ENCODE measurements at places on chromosomes 13 and 19.

DNA sequence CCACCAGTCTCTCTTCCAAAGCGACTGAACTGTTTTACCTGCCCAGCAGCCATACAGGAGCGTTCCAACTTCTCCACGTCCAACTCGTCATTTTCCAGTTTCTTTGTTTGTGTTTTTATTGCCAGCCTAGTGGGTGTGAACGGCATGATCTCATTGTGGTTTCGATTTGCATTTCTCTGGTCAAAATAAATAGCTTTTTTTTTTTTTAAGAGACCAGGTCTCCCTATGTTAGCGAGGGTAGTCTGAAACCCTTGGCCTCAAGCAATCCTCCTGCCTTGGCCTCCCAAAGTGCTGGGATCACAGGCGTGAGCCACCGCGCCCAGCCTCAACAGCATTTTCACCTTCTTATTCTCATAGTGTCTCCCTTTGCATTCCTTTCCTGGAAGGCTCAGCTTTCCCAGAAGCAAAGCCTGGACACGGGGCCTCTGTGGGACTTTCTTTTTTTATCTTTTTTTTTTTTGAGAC is 4.2 kb upstream of the JSRP1 start:
- no peak for DNase-seq

DNA sequence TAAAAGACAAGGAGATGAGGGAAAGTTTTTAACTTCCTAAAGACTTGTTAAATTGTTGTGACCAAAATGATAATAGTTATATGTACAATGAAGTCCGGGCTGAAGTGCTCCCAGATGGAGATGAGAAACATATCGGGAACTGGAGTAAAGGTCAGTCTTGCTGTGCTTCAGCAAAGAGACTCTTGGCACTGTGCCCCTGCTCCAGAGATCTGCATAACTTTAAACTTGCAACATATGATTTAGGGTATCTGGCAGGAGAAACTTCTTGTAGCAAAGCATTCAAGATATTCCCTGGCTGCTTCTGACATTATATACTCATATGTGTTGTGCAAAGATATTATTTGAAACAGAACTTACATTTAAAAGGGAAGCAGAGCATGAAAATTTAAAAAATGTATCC is 786.6 kb upstream of the SLITRK6 start:
- no peak for DNase-seq

- no peak for DNase-seq
Observed at GRCh38 chr19:7869910-7870511, 4.2 kb downstream of the PRR36 start.

DNA sequence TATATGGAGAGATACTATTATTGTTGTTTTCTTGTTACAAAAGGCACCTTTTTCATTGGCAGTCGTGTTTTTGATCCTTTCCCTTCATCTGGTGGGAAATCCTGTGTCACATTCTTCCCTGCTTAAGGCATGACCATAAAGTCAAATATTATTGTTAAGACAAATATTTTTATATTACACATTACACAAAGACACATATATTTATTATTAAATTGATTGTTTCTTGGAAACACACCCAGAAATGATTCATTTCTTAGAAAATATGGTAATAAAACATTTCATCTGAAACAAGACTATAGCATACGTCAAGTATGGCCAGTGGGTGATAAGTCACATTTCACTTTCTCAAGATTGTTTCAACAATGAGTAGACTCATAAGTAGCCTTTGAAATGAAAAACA is 77.3 kb downstream of the KCTD12 start:
- no peak for DNase-seq

DNA sequence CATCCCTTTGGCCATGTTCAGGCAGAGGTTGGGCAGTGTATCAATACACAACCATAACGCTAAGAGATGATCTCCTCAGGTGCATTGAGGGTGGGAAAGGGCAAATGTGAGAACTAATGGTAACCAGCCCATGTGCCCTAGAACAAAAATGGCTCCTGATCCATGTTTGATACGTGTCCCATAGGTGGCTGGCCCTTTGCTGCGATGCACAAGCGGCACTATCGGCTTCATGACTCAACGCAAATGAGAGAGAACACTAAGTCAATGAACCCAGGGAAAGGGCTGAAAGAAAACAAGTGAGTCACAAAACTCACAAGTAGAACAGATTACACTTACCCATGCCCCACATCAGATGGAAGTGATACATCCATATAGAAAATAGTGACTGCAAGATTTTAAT is 201.7 kb downstream of the ABCC4 start:
- DNase-seq: no peak

DNA sequence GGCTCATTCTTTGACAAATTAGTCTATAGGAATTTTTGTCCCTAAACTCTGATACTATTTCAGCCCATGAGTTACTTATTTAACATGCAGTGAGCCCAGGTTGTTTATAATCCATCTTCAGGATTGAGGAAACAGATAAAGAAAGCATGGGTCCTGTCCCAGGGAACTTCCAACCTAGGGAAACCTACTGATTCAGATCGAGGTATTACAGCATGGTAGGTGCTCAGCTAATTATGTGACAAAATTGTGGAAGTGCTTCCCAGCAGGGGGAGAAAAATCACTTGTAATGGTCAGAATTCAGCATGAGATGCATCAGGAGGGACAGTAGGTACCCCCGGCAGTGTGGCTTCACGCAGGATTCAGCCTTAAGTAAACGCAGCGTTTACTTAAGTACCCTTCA is 171.3 kb downstream of the NUFIP1 start:
- DNase-seq: no peak

GRCh38 chr13:22108283-22108942 is 437.5 kb downstream of the FGF9 start:
- DNase-seq: no peak

DNA sequence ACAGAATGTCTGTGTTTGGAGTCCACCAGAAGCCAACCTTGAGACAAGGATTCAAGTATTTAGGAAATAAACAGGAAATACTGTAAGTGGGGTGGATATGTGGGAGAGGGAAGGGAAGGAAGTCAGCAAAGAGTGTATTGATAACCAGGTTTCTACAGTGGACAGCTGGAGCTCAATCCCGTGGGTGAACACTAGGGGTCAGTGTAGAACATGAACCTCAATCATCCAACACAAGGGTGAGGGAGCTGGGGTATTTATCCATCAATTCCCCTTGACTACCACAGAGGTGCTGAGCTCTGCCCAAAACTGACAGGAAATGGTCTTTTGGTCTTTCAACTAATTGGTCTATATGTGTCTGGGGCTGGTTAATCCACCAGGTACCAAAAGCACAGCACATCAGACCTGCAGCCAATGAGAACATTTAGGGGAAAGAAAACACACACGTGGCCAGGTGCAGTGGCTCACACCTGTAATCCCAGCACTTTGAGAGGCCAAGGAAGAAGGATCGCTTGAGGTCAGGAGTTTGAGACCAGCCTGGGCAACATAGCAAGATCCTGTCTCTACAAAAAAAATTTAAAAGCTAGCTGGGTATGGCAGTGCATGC is 5.6 kb upstream of the SYDE1 start:
- DNase-seq: no peak

- no peak for DNase-seq
Observed at GRCh38 chr13:38954291-38954690, 36.3 kb downstream of the STOML3 start.

- DNase-seq: no peak
Observed at GRCh38 chr13:47463726-47464125, 537.3 kb downstream of the SUCLA2 start.

- DNase-seq: no peak
Observed at GRCh38 chr13:113969973-113970611, 3.8 kb downstream of the C13orf46 start.

GRCh38 chr13:98746968-98747367 is 5.5 kb downstream of the SLC15A1 start:
- DNase-seq: no peak

- DNase-seq: no peak
Observed at GRCh38 chr13:51786425-51787265, 17.3 kb downstream of the DHRS12 start.

- peak; percentile 31 for DNase-seq
Observed at GRCh38 chr13:97344265-97345175, 89.4 kb upstream of the RAP2A start.

DNA sequence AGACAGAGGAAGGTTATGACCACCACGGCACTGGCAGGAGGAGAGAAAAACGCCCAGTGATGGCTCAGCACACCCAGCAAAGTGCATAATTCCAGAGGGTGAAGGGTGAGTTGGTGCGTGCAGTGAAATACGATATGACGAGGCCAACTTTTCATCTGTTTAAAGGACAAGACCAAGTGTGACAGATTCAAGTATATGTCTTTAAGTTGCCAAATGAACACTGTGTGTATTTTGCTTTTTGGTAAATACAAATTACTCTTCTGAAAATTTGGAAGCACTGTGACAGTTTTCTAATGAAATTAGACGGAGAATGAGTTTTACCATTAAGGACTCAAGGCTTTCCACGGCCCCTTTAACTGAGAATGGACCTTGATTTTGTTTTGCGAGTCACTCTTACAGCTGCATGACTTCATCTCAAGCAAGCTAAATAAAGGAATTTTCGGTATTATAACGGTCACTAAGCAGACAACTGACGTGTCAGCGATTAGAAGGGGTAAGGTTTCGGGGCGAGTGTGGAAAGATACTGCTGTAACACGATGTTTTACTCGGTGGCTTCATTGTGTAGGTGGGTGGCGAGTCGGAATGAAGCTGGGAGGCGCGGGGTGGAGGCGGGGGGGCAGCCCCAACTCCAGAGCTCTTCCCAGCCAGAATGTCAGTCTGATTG is 22.8 kb downstream of the COL4A2 start:
- no peak for DNase-seq

DNA sequence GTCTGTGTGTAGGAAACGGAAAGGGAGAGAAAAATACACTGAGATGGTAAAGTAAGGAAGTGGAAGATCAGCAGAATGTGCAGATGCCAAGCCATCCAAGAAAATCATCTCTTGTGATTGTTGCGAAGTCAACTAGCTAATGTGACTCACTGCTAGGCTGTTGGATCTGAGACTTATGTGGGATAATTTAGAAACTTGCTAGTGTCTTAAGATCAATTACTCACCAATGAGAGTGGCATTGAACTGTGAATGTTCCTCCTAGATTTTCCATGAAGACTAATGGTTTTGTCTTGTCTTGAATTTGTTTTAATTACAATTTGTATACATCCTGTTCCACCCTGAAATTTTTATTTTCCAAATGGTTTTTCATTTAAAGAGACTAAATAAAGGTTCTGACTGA is 771.6 kb downstream of the EFNB2 start:
- DNase-seq: no peak

DNA sequence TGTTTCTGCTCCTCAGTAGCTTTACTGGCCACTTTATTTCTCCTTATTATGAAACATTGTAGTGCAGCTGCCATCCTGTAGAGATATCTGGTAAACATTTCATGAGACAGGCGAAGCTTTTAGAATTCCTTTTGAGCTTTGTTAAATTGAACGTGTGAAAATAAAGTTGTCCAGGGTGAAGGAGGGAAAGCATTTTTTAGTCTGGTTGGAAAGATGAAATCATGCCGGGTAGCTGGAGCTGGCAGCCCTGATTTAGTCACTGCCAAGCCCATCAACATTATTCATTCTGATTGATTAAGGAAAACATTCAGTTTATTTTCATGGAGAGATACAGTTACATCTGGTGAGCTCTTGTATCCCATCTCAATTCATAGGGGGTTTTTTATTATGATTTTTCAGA is 326.2 kb upstream of the GPC6 start:
- no peak for DNase-seq

DNA sequence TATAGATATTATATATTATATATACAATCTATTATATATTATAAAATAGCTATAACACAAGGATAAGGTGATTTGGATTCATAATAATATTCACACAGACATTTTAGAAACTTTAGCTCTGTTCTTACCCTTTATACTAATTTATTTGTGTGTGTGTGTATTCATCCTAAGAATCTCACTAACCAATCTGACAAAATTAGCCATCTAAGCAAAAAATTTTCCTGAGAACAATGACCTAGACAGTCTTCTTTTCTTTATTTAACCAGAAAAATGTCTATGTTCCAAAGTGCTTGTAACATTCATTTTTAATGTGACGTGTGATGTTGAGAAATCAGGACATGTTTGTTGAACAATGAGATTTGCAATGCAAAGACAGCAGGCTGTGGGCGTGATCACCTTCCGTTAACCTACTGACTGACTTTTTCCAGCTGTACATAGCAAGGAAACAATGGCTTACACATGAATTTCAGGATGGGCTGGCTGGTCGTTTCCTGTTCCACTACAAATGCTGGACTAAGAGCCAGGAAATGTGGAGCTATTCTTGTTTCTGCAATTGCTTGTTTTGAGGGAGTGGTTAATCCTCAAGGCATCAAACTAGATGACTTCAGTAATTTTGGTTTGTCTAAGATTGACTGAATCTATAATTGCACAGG is 634.6 kb upstream of the ARGLU1 start:
- DNase-seq: no peak

- no peak for DNase-seq
Observed at GRCh38 chr19:35206379-35206778, 22.2 kb downstream of the FAM187B start.

DNA sequence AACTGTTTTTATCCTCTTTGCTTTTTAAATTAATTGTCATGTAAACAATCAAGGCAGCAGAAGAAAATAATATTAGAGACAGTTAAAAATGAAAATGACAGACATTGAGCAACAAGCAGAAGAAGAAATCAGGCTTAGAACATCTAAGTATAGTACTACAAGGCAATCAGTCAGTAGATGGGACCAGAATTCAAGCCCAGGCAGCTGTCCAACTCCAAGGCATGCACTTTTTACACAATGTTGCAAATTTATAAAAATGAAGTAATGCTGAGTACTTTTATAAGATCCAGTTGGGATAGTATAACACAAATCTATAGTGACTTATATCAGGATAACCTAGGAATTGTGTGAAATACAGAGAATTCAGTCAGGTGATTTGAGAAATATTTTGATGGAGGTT is 2815.8 kb downstream of the PCDH9 start:
- no peak for DNase-seq

GRCh38 chr13:54029720-54030119 is 1001.1 kb downstream of the OLFM4 start:
- DNase-seq: no peak

DNA sequence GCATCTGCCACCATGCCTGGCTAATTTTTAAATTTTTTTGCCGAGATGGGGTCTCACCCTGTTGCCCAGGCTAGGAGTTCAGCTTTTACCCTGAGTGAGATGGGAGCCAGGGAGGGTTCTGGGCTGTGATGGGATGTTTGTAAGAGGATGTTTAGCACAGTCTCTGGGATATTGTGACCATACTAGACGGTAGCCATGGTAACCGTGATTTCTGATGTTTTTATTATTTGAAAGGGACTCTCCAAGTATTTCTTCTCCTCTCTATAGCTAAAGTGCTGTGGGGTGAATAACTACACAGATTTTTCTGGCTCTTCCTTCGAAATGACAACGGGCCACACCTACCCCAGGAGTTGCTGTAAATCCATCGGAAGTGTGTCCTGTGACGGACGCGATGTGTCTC is 10.4 kb downstream of the TSPAN16 start:
- DNase-seq: no peak

GRCh38 chr13:53382008-53382407 is 353.4 kb downstream of the OLFM4 start:
- no peak for DNase-seq

GRCh38 chr13:100213576-100213975 is 124.7 kb downstream of the PCCA start:
- DNase-seq: no peak

GRCh38 chr13:41930154-41930553 is 30.8 kb downstream of the VWA8 start:
- no peak for DNase-seq

- DNase-seq: no peak
Observed at GRCh38 chr19:51709575-51709974, 14.2 kb downstream of the HAS1 start.

Measured in NCI-H1417 treated with DMSO at 0.1 percent for 48 hours (cell line).